ENCODE measurements at places on chromosomes 1 and 21.

GRCh38 chr1:202968351-202968750 is 1.3 kb upstream of the CYB5R1 start:
- no peak for DNase-seq

DNA sequence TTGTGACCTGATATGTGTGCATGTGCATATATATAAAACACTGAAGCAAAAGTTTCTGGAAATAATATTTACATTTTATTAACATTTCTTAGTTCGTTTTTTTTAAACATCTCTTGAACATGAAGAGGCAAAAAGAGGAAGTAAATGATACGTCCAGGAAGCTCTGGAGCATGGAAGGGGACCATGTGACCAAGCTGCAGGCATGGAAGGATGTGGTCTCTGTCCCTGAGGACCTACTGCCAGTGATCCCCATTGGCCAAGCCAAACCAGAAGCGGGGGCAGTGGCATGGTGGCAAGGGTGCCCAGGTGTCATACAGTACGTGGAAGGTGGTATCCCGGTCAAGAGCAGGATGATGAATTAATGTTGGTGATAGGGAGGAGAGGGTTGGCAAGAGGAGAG is 268.3 kb upstream of the PROX1 start:
- no peak for DNase-seq

DNA sequence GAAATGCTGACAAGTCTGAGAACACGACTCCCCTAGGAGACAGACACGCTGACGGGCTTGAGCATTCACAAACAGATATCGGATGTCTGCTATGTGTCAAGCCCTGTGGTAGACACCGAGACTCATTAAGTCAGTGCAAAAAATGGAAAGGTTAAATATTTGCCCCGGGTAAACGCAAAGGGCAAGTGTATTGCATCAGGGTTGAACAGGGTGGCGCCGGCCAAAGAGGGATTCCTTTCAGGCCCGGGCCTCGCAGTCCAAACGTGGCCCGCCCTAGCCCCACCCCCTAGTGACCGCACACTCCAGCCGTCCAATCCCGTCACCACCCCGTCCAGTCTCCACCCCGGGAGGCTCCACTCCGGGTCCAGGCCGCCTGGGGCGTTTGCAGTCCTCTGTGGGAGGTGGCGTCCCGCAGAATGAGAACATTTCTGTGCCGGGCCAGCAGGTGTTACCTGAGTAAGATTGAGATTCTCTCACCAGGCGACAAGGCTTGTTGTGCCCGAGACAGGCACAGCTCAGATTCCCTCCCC is 16.3 kb upstream of the TMEM9 start:
- peak; percentile 50 for DNase-seq

- DNase-seq, result no peak
Observed at GRCh38 chr1:22971161-22971560, 1.5 kb downstream of the LACTBL1 start.

GRCh38 chr21:31282095-31282709 is 61.9 kb downstream of the TIAM1 start:
- no peak for DNase-seq

GRCh38 chr1:68232289-68233148 is at the start of gene WLS:
Gene WLS (minus strand): TSS chr1:68232523. CDS start chr1:68232299, 224 bp downstream.
- DNase-seq, result no peak

DNA sequence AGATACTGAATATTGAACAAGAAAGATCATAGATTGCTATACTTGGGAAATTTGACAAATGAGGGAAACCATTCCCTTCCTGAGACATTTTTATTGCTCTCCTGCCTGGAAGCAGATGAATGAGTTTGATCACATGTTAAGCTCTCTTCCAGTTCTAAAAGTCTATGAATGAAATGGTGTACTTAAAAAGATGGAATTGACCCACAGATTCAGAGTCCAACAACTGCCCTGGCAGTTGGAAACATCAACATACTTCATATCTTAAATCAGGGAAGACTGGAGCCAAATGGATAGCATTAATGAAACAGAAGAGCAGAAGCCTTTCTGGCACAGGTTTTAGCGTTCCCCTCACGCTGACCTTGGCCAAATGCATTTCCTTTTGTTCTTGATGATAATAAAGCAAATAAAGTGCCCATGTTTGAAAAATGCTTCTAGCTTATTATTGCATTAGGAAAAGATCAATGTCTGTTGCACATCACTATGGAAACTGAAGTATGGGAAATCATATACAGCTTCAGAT is 142.6 kb downstream of the ESRRG start:
- DNase-seq, result no peak

DNA sequence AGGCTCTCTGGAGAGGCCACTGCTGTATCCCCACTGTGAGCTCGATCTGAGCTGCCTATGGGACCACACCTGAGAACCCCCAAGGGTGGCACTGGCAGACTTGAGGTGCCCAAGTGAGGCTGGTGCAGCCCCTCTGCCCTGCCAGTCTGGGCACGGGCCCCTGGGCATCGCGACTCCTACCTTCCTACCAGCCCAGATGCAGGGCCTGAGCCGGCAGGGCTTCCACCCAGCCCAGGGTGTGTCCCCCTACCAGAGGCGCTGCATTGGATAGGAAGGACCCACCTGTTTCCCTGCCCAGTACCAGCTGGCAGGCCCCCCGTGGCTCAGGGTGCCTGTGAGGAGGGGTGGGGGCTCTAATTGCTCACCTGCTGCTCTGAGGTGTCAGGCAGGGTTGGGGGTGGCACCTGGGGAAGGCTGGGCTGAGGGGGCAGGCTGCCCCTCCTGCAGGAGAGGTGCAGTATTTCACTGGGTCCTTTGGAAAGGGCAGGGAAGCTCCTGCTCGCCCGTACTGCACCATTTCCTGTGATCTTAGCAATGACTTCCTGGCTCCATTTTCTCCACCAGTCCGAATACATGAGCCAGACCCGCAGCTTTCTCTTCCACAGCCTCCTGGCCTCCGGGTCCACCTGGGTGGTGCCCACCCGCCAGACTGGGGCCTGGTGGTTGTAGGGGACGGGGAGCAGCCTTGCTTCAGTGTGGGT is 11.8 kb downstream of the TP73 start:
- DNase-seq, result no peak

GRCh38 chr1:167221738-167222610 is 1.3 kb downstream of the POU2F1 start:
- DNase-seq, result peak; percentile 63

GRCh38 chr1:96643519-96643918 is 78.1 kb upstream of the PTBP2 start:
- no peak for DNase-seq

DNA sequence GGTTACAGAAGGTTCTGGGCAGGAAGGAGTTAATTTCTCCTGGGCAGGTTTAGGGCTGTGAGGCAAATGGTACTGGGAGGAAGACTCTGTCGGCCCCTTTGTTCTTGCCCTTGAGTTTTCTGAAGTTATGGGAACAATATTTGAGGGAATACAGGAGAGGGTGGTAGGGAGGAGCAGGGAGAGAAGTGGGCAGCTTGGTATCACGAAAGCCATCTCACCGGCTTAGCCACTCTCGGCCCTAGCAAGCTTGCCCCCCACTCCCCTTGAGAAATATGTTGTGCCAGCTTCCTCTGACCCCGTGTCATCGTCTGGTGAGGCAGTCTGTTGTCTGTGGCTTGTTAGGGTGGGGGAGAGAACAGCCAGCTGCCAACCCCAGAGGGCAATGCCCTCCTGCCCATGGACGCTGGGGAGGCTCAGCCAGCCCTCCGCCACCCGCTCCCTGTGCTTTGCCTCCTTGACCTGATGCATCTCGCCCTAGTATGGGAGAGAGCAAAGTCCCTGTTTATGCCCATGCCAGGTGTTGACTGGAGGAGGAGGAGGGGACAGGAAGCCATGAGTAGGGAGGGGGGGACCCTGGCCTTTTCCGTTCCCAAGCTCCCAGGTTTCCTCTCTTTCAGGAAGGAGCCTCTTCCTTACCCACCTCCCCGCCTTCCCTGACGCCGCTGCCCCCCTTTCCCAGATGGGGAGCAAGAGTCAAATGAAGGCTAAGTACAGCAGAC is 1.2 kb downstream of the EFNA1 start:
- no peak for DNase-seq

DNA sequence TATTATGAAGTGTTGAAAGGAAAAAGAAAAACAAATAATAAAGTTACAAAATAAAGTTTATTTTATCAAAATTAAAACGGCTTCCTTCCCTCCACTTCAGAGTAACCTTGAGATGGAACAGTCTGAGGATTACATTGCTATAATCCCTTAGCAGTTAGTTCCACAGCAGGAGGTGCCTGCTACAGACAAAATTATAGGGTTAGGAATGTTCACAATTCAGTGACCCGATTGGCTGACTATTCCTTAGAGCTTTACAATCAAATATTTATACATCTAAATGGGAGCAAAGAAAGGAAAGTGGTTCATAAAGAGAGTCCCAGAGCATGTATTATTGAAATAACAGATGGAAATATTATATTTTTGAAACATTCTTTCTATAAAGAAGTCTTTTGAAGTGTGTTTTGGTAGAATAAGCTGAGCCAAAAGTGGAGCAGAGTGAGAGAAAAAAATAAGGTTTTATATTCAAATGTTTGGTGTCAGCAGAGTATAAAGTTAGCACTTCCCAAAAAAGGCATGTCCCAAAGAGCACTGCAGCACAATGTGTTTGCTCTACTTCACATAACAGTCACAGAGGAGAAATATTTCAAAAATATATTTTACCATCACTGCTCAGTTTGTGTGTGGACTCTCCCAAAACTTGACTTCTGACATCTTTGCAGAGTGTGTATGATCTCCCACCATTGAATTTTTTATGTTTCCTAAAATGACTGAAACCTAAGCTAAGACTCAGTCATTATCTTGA is 71.4 kb upstream of the GORAB start:
- no peak for DNase-seq

DNA sequence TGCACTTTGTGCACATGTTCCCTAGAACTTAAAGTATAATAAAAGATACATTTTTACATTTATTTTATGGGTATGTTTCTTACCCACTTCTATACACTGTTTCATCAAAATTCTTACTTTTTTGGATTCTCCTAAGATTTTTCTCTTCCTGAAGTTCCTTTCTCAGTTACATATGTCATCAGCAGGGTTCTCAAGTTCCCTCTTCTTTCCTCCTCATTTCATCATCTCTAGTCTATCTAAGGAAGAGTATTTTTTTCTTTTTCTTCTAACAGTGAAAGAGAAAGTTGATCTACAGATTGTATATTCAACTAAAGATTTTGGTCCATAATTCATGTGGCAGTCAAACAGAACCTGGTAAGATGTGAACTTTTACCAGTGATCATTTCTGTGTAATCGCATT is 41.2 kb upstream of the CYYR1 start:
- DNase-seq, result no peak

GRCh38 chr21:25453524-25453923 is 153.8 kb downstream of the MRPL39 start:
- DNase-seq, result no peak
